ENCODE measurements at places on chromosomes 7 and 10.

DNA sequence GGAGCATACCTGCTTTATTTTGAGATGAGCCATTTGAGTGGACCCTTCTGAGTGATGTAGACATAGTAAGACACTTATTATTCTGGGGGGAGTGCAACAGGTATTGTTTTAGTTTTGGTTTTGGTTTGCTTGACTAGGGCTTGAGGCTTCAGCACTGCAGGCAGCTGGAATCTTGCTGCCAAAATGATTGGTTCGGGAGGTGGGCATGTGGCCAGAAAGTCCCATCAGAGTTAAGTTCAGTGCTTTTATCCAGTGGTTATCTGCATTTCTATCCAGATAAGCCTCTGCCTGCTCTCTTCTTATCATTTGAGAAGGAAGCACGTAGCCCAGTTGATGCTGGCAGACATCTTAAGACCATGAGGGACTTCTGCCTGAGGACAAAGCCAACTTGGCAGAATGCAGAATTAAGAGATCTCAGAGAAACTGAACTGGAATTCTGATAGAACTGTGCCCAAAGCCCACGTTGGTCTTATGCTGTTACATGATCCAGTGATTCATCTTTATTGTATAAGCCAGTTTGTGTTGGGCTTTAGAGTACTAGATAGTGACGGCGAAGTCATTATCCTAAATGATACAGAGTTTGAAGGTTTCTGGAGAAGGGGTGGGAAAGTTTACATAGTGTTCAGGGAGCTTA is 9.6 kb upstream of the JAZF1 start:
- no peak for DNase-seq

DNA sequence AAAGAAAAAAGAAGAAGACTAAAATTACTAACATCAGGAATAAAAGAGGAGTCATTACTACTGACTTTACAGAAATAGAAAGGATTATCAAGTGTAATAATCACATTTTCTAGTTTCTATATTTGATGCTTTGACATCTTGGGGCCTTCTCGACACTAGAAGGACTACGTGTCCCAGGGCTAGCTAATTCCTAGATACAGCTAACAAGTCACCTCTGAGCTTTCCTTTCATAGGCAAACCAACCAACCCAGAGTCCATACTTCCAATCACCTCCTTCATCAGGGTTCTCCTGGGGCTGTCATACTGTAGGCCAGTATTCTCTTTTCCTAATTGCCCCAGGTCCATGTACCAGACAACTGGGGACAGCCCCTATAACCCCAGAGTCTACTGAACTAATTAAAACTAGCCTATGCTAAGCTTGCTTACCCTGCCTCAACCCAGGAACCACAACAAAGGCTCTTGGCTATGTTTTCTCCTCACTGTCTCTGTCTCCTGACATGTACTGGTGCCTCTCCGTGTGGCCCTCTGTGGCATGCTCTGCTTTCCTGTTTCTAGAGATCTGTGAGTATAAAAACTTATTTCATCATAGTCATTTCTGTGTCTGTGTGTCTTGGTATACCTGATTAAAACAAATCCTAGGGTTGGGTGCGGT is 6.7 kb upstream of the PARP12 start:
- no peak for DNase-seq

DNA sequence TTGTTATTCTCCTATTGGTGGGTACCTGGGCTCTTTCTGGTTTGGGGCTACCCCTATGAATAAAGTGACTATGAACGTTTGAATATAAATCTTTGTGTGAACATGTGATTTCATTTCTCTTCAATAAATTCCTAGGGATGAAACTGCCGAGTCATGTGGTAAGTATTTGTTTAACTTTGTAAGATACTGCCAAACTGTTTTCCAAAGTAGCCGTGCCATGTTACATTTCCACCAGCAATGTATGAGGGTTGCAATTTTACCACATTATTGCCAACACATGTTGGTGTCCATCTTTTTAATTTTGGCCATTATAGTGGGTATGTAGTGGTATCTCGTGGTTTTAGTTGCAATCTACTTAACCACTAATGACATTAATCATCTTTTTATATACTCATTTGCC is 94.7 kb downstream of the ZNRF2 start:
- DNase-seq = no peak

DNA sequence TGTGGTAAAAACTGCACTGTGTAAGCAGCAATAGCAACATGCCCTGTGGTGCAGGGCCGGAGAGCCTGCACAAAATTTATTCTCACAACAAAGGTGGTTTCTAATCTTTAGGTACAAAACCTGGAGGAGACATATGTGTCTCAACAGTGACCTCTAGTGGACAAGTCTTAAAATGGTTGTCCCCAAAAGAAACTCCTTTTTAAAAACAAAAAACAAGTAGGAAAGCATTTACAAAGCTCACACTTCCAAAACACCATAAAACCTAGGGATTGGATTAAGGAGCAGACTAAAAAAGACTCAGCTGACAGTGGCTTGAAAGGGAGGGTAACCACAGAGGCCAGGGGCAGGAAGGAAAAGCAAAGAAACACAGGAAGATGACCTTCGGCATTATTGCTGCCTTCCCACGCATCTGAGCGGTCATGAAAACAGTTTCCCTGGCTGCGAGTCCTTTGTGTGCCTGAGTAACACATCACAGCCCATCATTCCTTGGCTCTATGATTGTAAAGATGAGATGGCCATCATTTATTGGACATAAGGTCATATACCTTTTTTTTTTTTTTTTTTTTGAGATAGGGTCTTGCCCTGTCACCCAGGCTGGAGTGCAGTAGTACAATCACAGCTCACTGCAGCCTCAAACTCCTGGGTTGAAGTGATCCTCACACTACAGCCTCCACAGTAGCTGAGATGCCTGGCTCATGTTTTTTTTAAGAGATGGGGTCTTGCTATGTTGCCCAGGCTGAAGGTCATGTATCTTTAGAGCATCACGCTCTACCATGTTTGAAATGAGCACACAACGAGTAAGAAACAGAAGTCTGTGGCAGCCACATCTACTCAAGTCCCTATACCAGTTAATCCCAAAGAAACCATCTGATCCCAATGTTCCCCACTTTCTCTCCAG is 39.5 kb downstream of the RSU1 start:
- DNase-seq = peak; percentile 12

DNA sequence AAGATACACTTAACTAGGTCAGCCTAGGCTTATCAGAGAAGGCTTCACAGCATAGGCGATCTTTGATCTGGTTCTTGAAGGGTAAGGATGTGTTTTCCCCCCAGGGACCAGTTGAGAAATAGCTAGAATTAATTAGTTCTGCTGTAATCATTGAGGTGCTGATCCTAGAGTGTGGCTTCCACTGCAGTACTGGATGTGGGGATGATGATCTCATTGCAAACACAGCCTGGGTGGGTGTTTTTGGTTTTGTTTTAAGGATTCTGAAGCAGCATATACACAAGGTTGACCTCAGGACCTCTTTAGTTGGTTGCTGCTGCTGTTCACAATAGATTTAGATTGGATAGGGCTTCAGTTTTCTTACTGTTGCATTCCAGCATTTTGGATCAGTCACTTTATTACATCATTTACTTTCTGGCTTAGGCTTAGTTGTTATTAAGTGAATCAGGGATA is 159.7 kb downstream of the AUTS2 start:
- no peak for DNase-seq

DNA sequence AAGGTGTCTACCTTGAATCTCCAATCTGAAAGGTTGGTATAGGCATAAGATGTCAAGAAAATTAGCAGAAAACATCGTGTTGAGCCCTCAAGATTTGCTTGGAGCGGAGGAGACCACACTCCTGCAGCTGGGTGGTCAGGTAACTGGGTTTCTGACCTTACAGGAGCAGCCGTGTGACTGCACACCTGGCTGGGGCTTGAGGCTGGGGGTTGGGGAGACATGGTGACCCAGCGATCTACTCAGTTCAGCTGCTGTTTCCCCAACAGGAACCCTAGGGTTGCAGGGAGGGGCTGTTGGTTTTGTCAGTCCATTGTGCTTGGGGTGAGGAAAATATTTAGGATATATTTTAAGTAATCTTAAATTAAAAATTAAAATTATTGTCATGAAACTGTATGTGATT is 147.0 kb upstream of the ZNF32 start:
- DNase-seq = no peak

DNA sequence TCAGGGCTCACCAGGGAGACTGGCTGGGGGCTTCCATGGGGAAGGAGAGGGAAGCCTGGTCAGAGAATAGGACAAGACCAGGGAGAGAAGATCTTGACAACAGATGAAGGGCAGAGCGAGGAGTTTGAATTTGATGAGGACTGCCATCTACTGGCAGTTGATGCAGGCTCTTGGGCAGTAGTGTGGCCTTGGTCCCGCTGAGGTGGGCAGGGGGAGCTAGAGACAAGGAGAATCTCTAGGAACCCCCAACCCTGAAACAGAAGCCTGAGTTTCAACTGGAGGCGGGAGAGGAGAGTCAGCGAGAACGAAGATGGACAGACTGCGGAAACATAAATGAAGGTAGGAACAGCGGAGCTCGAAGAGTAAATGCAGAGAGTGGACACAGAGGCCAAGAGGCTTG is 81.0 kb downstream of the PPP1R3C start:
- no peak for DNase-seq

DNA sequence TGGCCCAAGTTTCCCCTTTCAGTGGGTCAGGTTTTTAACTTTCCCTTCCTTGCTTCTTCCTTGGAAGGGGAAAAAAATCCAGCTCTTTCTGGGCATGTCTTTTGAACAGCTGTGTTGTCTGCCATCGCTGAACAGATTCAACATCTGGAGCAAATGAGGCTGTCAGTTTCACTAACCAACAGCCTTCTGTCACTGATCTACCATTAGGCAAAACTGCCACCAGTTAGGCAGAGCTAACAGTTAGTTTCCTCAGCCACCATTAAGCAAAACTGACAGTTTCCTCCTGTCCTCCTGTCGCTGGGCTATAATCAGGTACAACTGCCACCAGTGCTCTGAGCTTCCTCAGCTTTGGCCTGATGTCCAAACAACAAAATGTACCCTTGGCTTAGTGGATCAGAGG is 81.9 kb downstream of the NPTX2 start:
- no peak for DNase-seq

GRCh38 chr7:151631953-151632749 is 112.5 kb upstream of the RHEB start:
- DNase-seq = peak; percentile 61

DNA sequence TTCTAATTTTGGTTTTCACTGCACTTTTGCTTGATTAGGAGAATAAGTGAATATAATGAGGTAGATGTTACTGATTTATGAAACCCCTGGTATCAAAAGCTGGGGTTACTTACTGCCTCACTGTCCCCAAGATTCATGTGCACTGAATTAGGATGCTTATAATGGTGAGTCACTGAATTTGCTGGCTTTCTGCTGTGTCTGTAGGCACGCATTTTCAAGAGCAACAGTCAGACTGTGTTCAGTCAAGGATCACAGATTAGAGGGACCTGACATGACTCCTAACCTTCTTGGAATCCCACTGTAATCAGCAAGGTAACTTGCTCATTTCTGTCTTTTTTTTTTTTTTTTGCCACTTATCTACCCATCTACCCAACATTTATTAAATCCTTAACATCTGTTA is 59.7 kb downstream of the GPR85 start:
- DNase-seq = no peak

GRCh38 chr10:97632949-97633884 is at the start of gene MORN4:
Gene MORN4 (minus strand): TSS chr10:97633500. CDS start chr10:97619653, 13,847 bp downstream.
- peak; percentile 75 for DNase-seq

DNA sequence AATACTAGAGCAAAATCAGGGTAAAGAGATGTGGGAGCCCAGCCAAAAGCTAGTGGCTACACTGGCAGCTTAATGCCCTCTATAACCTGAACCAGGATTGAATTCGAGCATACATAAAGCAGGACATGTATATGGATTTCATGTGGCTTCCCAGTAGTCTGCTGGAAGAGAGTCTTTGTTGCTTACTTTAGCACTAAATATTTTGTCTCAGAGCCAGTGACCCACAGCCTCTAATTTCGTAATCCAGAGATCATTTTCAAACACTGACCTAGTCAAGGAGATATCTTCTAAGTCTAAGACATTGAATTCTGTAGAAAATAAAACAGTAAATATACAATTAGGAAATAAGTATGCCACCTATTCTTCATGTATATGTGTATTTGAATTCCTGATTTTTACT is 64.2 kb upstream of the GNAI1 start:
- DNase-seq = no peak

GRCh38 chr7:84107259-84107658 is 87.3 kb downstream of the SEMA3A start:
- DNase-seq = no peak

DNA sequence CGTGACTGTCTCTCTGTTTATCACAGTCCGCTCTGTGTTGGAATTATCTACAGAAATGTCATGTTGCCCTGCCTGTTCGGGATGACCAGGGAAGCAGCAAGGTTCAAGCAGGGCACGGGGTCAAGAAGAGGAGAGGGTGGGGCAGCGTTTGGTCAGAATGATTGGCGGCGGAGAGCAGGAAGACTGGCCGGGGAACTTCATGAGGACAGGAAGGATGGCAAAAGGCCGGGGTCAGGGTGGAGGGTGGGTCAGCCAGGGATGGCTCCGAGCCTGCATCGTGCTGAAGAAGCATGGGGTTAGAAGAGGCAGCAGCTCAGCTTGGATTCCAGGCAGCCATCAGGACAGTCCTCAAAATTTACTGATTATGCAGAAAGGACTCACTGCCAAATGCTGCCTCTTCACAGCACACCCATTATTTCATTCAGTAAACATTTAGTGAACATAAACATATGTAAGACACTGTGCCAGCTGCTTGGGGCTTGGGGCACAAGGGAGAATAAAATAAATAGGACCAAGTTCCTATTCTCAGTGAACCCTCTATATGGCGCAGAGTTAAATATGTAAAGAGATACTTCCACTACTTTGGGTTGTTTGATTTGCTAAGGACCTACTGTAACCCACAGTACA is 42.8 kb downstream of the WNT2 start:
- peak; percentile 67 for DNase-seq

DNA sequence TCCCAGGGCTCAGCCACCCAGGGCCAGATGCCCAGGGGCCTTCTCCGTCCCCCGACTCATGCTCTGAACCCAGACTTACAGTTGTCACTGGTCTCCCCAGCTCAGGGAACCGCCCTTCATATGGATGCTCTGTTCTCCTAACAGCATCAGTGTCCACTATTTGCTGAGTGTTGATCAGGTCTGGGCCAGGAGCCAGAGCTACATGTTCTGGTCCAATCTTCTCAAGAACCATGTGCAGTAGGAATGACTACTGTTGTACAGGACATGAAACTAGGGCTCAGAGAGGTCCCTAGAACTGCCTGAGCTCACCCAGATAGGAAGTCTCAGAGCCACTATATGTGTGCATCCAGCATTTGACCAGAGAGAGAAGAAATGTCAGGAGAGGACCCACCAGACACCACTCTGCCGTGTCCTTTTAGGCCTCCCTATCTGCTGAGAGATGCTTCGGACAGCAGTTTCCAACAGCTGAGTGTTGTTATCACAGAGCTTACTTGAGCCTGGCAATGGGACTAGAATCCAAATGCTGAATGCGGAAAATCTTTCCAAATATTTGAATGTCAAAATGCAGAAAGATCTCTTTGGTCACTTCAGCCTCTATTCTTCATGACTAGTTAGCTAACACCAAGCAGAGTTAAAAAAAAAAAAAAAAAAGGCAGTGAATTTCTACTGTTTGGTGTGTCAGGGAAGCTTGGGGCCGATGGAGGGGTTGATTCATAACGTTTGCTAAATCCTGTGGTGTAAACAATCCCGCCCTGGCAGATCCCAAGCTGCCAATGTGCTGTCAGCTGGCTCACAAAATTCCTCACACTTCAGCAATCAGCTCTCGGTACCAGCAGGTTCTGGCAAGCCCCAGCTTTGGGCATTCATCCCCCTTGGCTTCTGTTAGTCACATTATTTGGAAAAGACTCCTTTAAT is 246.1 kb downstream of the TNS3 start:
- DNase-seq = no peak

- DNase-seq = peak; percentile 3
Observed at GRCh38 chr10:34864149-34865067, 49.3 kb upstream of the PARD3 start.
